ENCODE measurements at places on chromosomes 3 and 15. TPM values are rescaled to one million over a fixed set of nuclear protein-coding genes. Genes with fewer than 3 reads are reported as not detected.
A peak's percentile ranks its signal among the peaks of the same experiment; 100 is the strongest.

PAK2 gene
- 39.7 TPM for total RNA-seq

GRK7 gene
- total RNA-seq: not detected

ITIH3 gene
- total RNA-seq: under 0.01 TPM

GHSR gene
- total RNA-seq: not detected

LRRK1 gene
- total RNA-seq: 18.0 TPM

CEP152 gene
- 11.1 TPM for total RNA-seq

TLR9 gene
- total RNA-seq: not detected

- no peak for DNase-seq
Observed at GRCh38 chr3:72475258-72476138, 372.7 kb downstream of the SHQ1 start.

DNA sequence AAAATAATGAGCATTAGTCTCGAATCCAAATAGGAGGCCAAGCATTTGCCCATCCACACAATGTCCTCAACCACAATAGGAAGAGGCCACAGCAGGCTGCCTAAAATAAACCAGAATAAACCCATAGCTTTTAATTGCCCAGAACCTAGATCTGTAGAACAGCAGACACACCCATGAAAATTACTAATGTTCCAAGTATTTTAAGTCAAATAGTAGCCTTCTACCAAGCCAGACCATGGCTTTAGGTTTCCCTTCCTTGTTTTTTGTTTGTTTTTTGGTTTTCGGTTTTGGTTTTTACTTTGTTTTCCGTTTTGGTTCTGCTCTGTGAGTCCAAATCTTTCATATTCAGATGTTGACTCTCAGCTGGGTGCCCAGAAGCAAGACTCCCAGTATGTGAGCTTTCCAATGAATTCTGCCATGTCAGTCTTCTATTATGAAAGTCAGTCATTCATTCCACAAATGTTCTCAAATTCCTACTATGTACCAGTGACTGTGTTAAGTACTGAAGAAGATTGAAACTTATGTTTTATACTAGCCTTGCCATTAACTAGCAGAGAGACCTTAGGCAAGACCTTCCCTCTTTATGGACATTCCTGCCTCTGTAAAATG lies 57.8 kb upstream of the BOC start:
- no peak for DNase-seq

- no peak for DNase-seq
Observed at GRCh38 chr15:25829073-25829472, 34.1 kb downstream of the ATP10A start.

- DNase-seq: no peak
Observed at GRCh38 chr15:64779630-64780029, 4.2 kb upstream of the RBPMS2 start.

- no peak for DNase-seq
Observed at GRCh38 chr15:42608752-42609488, 33.5 kb downstream of the STARD9 start.

DNA sequence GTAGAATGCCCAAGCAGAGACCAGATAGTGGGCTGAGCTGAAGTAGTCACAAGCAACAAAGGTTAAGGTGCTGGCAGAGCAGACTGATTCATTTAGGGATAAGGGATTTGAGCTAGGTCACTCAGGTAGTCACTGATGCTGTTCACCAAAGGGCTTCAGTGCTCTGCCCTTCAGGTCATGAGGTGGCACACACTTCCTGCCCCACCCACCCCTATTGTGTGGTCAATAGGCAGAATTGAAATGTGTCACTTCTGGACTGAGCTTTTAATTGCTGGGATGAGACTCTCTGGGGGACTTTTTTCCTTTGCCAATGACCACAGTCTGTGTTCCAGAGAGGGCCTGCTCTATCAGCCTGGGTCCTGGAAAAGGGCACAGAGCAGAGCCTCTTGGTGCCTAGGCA lies 2.9 kb upstream of the DIS3L start:
- DNase-seq: no peak

- peak; percentile 95 for DNase-seq
Observed at GRCh38 chr3:11582191-11582968, 61.3 kb downstream of the VGLL4 start.

DNA sequence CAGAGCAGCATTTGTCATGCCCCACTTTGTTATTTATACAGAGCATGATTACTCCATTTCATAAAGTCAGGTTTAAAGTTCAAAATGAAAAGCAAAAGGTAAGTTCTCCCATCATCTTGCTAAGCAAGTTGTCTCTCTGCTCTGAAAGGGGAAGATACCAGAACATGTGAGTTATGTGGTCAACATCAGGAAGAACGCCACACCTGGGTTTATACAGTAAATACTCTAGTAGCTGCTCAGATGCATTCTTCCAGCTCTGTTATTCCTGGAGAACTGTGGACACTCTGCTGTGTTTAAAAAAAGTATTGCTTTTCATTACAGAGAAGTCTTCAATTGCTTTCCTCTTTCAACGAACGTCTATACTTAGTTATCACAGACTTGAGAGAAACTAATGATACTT lies 145.7 kb downstream of the PLCL2 start:
- no peak for DNase-seq

DNA sequence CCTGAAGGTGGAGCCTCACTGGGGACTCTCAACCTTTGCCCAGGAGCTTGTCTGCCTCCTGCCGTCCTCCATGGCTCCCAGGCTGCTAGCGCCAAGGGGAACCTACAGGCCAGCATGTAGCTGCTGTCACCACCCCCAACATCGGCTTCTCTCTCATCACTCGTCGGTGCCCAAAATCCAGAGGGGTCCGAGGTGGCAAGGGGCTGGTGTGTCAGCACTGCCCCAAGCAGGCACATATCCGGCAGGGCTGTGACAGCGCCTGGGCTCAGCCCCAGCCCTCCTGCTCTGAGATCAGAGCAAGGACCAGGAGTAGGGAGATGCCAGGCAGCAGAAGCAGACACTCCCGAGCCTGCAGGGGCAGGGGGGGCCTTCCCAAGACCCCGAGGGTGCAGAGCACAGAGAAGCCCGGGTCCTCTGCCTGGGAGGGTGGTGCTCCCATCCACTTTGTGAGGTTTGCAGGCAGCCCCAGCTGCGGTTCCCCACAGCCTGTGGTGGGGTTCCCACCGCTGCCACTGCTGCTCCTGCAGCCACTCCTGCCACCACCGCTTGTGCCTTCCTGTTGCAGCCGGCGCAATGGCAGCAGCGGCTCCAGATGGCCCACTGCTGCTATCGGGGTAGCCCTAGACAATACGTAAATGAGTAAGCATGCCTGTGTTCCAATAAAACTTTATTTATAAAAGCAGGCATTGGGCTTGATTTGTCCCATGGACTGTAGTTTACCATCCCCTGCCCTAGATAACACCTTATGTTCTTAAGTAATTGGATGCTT lies 451.0 kb downstream of the EPHA6 start:
- DNase-seq: no peak

DNA sequence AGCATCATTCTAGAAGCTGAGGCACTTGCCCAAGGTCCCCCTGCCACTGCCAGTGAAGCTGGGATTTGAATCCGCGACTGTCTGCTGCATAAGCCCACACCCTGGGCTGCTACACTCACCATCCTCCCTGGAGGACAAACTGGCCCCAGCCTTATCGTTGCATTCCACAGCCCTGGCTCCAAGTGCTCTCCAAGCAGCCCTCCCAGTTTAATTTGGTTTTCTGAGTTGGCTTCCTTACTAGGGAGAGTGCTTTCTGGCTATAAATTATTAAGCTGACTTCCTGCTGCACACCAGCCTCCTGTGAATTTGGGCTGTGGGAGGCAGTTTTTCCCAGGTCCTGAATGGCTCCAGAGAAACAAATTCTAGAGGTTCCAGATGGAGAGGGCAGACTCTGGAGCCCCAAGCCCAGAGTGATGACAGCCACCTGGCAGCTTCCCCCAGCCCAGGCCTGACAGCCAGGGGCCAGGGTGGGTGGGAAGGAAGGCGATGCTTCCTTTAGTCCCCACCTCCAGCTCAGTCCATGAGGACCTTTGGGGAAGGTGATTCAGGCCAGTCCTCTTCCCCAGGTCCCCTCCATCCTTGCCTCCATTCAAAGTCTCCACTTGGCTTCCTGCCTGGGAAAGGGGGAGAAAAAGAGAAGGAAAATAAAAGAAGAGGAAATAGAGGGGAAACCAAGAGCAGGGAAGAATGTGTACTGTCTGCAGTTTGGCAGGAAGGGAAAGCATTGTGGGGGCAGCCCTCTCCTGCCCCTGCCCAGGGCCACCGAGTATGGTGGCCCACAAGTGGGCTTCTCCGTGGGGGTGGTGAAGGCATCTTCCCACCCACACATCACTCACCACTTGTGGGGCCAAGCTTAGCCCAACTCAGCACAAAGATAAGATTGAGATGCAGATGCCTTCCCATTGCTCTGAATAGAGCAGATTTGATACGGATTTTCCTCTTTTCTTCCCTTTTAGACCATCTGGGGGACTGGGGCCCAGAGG lies 69.6 kb downstream of the SEMA5B start:
- peak; percentile 82 for DNase-seq

DNA sequence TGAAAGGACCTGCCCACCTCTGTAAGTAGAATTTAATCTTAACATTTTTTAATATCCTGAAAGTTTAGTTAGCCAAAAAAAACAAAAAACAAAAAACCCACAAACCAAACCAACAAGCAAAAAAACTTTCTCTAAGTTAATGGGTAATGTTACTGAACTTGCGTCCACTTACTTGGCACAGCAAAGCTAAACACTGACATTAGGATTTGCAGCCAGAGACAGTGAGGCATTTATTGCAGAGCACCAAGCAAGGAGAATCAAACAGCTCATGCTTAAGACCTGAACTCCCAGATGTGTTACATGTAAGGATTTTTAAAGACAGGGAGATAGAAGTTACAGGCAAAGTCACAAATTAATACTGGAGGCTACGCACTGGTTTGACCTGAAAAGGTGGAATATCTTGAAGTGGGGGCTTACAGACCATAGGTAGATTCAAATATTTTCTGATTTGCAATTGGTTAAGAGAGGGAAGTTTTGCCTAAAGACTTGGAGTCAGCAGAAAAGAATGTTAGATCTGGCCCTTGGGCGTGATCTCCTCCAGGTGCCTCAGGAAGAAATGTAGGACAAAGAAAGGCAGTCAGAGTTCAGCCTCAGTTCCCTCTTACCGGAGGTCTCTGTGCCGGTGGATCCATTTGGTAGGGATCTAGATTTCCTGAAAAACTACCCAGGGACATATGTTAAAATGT lies 205.0 kb downstream of the ADAMTSL3 start:
- DNase-seq: no peak

GRCh38 chr3:60351481-60351880 lies 899.8 kb downstream of the FHIT start:
- no peak for DNase-seq

- DNase-seq: no peak
Observed at GRCh38 chr3:129016356-129016719, 15.2 kb downstream of the EFCC1 start.

DNA sequence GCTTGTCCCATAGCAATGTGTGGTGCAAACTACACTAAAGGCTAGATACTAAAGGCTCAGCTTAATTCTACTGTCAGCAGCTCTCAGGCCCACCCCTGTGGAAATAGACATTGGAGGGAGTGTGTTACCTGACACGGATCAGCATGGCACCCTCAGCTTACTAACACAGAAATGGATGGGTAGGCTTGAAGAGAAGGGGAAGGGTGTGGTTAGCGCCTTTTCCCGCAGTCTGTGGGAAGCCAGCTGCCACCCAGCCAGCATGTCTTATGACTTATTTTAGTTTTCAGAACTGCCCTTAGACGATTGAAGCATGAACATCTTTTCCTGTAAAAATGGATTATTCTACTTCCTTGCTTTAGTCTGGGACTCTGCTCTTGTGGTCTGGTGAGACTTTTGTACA lies 25.8 kb upstream of the ADPGK start:
- DNase-seq: no peak

- no peak for DNase-seq
Observed at GRCh38 chr3:115369021-115369420, 221.9 kb upstream of the ZBTB20 start.

GRCh38 chr15:25711691-25712090 lies 151.4 kb downstream of the ATP10A start:
- no peak for DNase-seq

GRCh38 chr3:182879031-182879611 lies 85.8 kb downstream of the ATP11B start:
- no peak for DNase-seq

DNA sequence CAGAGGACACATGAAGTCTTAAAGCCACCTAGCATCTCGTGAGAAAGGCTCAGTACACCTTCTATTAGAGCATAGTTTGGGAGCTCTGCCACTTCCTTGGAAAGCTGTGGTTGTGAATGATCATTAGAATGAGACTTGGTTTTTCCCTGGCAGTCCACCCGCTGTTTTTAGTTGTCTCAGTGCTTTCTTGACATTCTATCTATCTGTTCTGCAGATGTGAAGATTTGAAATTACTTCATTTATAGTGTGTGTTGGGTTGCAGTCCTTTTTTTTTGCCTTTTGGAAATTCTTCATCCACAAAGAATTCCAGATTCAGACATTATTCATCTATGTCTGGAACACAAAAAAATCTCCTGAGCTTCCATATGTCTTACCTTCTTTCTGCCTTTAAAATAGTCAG lies 23.7 kb downstream of the PPP2R3A start:
- peak; percentile 57 for DNase-seq

GRCh38 chr3:188408831-188409230 lies 254.9 kb downstream of the LPP start:
- DNase-seq: no peak

GRCh38 chr3:16906682-16907081 lies 21.9 kb downstream of the PLCL2 start:
- peak; percentile 72 for DNase-seq

GRCh38 chr3:78985981-78986380 lies 781.8 kb downstream of the ROBO1 start:
- no peak for DNase-seq

DNA sequence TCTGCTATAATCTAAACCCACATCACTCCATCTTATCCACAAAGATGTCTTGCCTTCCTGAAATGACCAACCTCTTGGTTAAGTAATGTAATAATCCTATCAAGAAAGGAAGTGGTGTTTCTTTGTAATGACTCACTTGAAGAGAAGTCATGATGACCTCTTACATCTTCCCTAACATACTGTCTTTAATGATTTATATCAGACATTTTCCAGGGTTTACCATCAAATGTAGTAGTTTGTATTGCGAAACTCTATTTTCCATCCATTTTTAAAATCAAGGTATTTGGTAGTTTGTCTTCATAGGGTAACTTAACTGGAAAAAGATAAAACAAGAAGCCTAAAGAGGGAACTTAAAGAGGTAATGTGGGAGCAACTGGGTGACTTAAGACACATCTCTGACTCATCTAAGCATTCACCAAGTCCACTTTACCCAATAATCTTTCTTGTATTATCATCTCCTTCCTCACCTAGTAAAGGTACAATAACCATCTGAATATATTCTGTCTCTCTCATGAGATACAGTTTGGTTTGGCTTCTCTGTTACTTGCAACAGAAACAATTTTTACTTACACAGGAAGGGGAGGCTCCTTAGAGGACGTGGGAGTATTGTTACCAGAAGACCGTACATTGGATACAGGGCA lies 5.7 kb upstream of the MAPK6 start:
- peak; percentile 32 for DNase-seq

GRCh38 chr15:92617549-92618520 lies 37.7 kb downstream of the FAM174B start:
- DNase-seq: peak; percentile 48

DNA sequence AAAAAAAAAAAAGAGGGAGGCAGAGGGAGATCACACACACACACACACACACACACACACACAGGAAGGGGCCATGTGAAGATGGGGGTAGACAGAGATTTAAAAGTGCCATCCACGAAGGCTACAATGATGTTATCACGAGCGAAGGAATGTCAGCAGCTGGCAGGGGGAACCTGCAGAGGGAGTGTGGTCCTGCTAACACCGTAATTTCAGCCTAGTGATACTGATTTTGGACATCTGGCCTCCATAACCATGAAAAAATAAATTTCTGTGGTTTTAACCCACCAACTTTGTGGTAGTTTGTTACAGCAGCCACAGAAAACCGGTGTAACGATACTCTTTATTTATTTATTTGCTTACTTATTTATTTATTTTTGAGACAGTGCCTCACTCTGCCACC lies 76.0 kb downstream of the TMCO5A start:
- no peak for DNase-seq
